ENCODE measurements at places on chromosomes 2 and 18. TPM values are rescaled to one million over a fixed set of nuclear protein-coding genes. Genes with fewer than 3 reads are reported as not detected.

Gene DCAF17
- 4.4 TPM for total RNA-seq

Gene ITGB6
- total RNA-seq, result 14.8 TPM

Gene ANO7
- total RNA-seq, result 4.1 TPM

Gene UGT1A8
- 43.6 TPM for total RNA-seq

Gene ANKRD30BL
- total RNA-seq, result not detected

Gene DYSF
- not detected for total RNA-seq

Gene CRYBA2
- not detected for total RNA-seq

Gene EIF2AK3
- 7.9 TPM for total RNA-seq

Gene NYAP2
- total RNA-seq, result 0.05 TPM

Gene ZNF532
- 8.1 TPM for total RNA-seq

DNA sequence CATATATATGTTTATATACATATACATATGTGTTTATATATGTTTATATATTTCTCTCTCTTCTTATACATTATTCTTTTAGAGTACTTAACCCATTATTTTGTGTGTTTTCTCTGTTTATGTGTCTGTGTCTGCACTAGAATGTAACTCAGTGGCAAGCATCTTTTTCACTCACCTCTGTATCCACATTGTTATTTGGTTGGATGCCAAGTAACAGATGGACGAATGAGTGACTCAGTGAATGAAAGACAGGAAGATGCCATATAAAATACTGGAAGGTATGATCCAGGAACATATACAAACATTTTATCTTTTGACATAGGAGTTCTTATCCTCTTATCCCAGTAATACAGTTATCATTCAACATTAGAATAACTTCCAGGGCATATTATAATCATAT, 684.8 kb downstream of the RNF144A start:
- DNase-seq, result no peak

DNA sequence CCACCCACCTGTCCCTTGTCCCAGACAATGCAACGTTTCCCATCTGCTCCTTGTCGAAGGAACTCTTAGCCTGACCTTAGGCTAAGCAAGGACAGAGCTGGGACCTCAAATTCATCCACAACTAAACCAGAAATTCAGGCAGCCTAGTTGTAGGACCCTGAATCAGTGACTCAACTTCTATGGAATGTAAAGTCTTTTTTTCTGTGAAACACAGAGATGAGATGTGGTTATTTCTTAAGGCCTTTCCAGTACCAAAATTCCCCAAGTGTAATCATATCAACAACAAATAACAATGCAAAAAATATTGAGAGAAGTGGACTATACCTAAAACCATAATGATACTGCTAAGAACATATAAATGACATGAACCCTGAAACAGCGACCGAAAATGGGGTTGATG, 46.7 kb downstream of the EN1 start:
- DNase-seq, result no peak

GRCh38 chr18:32048507-32049091, 30.0 kb downstream of the RNF125 start:
- DNase-seq, result no peak

DNA sequence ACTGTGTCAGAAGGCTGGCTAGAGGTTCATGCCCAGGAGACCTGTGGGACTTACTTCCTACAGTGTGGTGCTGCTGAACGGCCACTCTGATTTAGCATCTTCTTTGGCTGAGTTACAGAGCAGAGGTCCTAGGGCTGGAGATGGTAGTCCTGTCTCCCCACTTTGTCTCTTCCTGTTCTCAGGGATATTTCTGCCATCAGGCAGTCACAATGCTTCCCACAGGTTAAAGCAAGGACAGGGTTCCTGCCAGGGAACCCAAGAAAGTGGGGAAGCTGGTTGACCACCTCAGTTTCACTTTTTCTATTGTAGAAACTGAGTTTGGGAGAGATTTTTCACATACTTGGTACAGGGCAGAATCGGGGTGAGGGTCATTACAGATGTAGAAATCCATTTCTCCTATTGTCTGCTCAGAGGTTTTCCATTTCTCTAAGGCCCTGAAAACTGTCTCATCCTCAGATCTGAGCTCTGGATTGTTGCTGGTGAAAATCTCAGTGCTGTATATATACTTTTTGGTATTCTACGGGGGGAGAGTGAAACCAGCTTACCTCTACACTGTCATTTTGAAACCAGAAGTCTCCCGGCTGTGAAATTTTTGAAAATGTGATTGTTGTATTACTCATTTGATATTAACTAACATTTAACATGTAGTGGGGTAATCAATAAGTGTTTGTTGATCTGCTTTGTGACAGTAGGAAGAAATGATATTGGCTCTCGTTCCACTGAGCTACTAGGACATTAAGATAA, 37.0 kb upstream of the MEP1B start:
- no peak for DNase-seq

DNA sequence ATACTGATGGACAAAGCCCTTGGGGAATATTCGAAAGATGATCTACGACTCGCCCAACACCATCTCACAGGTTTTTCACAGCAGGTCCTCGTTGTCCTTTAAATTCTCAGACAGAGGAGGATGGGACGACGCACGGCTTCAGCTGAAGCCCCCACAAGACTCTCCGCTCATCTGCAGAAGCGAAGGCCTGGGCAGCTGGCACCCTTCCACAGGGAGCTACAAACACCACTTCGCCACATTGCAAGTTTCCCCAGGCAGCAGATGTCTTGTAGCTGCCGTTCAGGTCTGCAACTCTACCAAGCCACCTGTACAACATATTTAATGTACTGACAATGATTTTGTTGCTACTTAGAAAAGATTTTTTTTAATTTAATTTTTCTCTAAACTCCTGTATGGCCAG, 642.9 kb downstream of the ZEB2 start:
- no peak for DNase-seq

DNA sequence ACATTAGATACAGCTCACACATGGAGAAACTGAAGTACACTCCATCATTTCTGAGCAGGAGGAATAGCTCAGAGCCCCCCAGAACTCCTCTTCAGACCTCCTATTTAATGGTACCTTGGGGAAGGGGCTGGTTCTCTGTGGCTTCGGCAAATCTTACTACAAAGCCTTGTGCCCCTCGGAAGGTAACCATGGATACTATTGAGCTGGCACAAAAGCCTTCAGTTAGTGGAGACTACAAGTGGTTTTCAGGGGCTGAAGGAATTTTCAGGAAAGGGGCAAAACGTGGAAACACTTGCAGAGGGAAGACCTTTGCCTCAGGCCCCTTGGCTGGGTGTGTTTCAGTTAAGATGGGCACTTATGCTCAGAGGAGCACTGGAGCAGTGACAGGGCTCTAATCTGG, 1.1 kb upstream of the FAM237A start:
- no peak for DNase-seq

DNA sequence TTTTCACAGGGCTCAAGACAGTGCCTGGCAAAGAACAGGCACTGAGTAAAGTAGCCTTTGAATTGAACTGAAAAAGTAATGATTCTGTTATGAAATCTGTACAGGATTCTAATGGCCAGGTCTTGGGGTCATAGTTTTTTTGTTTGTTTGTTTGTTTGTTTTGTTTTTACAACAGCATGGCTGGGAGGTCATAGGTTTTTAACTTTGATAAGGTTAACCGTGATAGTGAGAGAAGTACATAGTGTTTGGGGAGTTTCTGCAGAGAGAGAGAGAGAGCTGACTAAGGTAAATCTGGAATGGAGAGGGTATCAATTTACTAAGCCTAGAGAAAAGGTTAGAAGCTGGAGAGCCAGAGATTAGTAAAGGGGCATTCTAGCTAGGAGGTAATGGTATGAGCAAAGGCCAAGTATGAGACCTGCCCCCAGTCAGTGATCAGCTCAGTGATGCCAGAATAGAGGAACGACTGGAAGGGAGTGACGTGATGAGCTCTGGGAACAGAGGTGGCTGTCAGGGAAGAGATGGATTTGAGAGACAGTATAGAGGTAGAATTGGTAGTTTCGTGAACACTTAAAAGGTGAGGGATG, 25.9 kb downstream of the XRCC5 start:
- DNase-seq, result no peak

GRCh38 chr2:166960702-166961270, 72.5 kb downstream of the XIRP2 start:
- no peak for DNase-seq

DNA sequence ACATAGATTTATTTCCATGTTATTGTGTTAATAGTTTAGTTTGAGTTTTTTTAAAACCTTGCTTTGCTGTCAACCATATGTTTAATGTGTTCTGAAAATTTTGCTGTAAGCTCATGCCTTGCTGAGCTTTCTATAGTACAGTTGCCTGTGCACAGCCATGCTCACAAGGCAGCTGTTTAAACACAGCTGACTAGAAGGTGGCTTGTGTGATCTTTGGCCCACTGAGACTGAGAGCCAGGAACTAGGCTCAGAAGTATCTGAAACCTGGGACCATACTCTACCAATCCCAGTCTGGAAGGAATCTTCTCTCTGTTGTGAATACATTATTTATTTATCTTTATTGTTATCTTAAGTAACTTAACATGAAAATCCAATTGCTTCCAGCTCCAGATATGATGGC, 350.5 kb downstream of the KIAA1328 start:
- DNase-seq, result no peak

DNA sequence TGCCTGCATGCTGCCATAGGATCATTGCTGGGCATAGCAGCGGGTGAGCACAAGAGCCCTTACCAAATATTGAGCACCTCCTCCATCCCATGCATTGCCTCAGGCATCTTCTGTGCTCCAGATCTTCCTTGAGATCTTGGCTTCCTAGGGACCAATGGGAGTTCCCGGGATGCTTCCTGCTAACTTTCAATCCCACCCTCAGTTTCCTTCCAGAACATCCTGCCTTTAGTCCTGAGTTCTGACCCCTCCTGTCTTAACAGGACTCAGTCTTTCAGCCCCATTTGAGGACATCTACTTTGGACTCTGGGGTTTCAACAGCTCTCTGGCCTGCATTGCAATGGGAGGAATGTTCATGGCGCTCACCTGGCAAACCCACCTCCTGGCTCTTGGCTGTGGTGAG, 15.3 kb downstream of the SLC14A1 start:
- no peak for DNase-seq

GRCh38 chr18:3079653-3080052, 66.7 kb upstream of the LPIN2 start:
- no peak for DNase-seq

GRCh38 chr2:30872797-30873196, 65.6 kb upstream of the CAPN13 start:
- DNase-seq, result no peak

DNA sequence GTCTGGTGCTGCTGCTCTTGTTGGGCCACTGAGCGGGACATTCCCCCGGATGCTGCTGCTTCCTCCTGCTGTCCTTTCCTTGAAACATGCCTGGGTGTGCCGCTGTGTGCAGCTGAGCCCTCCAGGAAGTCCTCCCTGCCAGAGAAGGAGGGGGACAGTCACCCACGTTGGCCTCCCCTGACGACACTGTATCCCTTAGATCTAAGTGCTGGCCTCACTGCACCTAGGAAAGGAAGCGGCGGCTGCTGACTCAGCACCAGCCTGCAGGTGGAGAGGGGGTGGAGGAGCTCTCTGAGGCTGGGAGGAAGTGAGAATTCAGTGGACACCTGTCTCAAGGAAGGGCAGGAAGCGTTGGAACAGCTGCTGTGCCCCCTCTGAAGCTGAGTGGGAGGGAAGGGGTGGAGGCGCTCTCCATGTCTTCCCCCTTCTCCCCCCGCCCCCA, 239.8 kb downstream of the HAUS1 start:
- peak; percentile 13 for DNase-seq

GRCh38 chr18:72555968-72556367, 11.8 kb upstream of the CBLN2 start:
- DNase-seq, result no peak

- no peak for DNase-seq
These were observed 29.6 kb upstream of the SLC30A6 start for GRCh38 chr2:32136097-32136496.

DNA sequence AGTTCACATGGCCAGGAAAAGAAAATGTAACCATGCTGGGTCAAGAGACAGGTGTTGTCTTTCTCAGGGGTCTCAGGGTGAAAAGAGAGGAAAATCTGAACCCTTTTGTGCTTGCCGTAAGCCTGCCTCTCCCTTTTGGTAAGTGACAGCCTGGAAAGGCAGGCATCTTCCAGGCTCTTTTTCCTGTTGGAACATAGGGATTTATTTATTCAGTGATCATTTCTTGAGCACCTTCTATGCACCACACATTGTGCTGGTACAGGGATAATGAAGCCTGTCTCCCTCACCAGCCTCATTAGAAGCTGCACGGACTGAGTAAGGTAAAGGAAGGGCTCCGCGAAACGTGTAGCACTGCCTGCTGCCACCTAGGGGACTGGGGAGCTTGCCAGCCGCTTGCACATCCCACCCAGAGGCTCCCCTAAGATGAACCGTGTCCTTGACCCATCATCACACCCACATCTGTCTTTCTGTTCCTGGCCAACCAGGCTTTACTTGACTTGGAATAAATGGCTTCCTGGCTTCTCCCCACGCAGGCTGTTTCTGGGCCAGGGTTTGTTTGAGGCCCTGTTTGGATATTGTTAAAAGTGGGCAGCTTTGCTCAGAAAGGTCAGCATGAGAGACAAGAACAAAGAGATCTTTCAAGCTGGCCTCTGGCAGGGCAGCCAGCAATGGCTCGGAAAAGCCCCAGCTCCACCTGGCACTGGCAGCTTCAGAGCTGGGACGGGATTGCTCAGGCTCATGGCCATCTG, 73.3 kb upstream of the MCFD2 start:
- no peak for DNase-seq

DNA sequence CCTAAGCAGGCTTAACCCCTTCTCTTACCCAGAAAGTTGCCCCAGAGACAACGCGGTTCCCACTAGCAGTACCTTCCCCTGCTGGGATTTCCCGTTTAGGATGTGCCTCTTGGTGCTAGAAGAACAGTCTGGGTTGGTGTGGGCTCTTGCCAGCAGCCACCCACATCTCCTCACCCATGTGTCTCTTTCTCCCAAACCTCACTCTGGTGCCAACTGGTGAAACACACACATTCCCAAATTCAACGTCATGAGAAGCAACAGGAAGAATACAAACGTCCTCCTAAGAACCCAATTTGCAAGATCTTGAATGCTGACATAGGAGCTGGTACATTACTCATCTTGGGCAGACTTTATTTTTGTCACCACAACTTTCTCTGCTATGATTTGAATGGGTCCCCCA, 36.2 kb downstream of the DIPK1C start:
- DNase-seq, result no peak

- no peak for DNase-seq
These were observed 254.6 kb upstream of the KCNJ3 start for GRCh38 chr2:154443919-154444318.

DNA sequence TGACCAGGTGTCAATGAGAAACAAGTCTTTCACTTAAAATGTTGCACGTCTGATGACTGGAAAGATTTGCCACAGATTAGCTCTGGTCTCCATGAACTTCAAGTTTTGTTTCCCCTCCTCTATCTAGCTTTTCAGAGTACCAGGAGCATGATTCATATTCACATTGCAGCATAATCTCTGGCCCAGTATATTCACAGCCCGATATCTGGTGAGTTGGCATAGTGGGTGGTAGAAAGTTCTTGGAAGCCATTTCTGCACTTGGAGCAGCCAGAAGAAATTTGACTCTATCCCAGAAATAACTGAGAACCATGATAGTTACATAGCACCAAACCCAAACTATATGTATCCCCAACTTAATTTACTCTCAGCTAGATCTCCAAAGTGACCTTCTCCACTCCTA, 503.9 kb downstream of the PID1 start:
- no peak for DNase-seq

GRCh38 chr2:104812286-104812685, 41.6 kb upstream of the POU3F3 start:
- no peak for DNase-seq

GRCh38 chr2:48560546-48561209, 30.7 kb downstream of the STON1 start:
- DNase-seq, result no peak

- no peak for DNase-seq
These were observed 4.3 kb upstream of the GPR45 start for GRCh38 chr2:105237045-105237765.

Measured in HT-29 (cell line).